ENCODE measurements at places on chromosomes 2 and 18. TPM values are rescaled to one million over a fixed set of nuclear protein-coding genes. Genes with fewer than 3 reads are reported as not detected.

GRCh38 chr2:237744613-237745249 lies 53.8 kb upstream of the RBM44 start:
- no peak for DNase-seq

DNA sequence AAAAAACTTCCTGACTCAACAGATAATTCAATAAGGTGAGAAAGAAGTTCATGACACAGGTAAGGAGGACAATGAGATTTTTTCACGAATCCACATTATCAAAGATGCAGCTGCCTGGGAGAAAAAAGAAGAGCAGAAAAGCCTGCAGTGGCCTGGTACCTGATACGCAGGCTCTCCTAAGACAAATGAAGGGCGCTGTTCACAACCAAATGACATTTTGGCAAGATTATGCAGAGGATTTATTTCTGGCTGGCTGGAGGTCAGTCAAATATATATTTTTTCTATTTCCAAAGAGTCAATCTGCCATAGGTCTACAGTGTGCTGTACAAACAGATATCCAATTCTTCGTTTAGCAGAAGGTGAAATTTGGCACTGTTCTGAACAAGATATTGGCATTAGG lies 257.3 kb downstream of the STK39 start:
- DNase-seq = no peak

DNA sequence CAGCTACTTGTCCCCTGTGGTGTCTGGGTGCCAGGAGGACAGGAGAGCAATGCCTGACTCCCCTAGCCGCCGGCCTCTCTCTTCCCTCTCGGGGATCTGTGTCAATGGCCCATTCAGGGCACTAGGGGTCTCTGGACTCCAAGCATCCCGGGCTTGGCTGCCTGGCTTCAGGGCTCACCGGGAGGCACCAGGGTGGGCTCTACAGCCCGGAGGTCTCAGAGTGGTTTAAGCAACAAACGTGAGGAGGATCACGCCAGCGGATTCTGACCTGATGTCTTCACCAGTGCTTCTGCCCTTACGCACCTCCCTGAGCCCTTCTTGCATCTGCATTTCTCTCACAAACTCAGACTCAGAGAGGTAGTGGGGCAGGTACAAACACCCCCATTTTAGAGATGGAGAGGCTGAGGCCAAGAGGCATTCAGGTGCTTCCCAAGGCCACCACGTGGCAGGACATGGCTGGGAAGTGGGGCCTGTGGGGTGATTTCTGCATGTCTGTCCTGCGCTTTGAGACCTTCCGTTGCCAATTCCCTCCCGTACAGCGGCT lies 243.0 kb downstream of the CELF4 start:
- no peak for DNase-seq

- DNase-seq = no peak
Measured at GRCh38 chr2:30266051-30266621, 34.8 kb downstream of the LBH start.

DNA sequence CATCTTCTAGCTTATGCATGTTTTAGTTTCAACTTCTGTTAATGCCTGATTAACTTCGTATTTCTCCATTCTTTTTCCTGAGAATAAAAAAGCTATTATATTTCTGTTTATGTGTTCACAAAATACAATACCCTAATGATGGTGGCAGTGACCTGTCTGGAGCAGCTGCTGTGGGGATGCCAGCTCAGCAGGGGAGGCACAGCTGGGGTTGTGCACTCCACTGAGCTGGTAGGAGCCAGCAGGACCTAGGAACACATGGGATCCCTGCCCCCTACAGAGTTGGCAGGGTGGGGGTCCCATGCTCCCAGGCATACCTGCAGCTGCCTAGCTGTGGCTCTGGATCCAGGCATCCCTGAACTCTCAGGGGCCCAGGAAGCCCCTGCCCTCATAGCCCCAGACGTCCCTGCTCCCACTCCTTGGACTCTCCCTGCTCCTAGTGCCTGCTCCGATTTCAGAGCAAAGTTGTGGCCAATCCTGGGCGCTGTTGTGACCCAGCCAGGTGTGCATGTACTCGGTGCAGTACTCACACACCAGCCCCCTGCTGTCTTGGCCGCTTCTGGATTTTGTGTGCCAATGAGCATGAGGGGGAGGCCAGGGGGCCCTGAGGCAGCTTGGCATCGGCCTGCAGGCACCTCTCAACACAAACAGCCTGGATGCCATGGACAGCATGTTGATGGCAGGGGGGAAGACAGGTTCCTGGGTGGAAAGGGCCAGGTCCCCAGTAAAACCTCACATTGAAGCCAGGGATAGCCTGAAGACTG lies 546.0 kb downstream of the ZNF804A start:
- no peak for DNase-seq

LOXHD1 gene
- 0.56 TPM for polyA plus RNA-seq

CASP10 gene
- polyA plus RNA-seq = 8.0 TPM

GPBAR1 gene
- 1.8 TPM for polyA plus RNA-seq

Data from left renal pelvis (tissue), 4 donors.